Chondrocyte (in vitro differentiated cells): ENCODE measurements at places on chromosomes 3 and 15. TPM values are rescaled to one million over a fixed set of nuclear protein-coding genes. Genes with fewer than 3 reads are reported as not detected.
A peak's percentile ranks its signal among the peaks of the same experiment; 100 is the strongest.

- DNase-seq: no peak
Observed at GRCh38 chr3:94098452-94098851, 35.6 kb downstream of the NSUN3 start.

- DNase-seq: no peak
Observed at GRCh38 chr15:74011610-74012009, 17.1 kb downstream of the PML start.

GRCh38 chr15:63502137-63502766 is 2.1 kb upstream of the USP3 start:
- DNase-seq: no peak

DNA sequence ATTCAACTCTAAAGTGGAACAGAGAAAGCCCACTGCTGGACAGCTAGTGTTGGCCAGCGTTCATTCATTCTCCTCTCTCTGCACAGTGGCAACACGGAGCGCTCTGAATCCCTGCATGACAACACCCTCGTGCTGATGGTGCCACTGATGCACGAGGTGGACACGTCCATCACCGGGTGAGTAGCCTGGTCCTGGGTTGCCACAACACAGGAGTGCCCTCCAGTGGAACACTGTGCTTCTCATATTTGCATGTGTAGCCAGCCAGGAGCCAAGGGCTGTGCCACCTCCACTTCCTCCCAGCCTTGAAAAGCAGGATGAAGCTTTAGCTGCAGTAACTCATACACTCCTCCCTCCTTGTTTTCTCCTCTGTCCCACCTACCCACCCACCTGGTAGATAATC is 120.0 kb upstream of the CTDSPL start:
- DNase-seq: no peak

DNA sequence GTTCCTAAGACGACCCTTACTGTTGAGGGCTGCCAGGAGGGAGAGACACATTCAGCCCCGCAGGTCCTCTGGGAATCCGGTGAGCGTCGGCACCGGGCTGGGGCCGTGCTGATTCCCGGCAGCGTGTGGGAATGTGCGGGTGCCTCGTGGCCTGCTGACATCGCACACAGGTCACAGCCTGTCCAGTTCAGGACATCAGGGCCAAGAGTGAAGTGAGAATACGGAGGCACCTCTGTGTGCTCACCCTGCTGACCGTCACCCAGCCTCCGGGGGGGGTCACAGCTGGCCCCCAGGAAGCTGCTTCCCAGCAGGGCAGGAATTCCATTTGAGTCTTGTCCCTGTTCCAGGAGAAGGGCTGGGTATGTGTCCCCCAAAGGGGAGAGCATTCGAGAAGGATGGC is 53.6 kb downstream of the PGPEP1L start:
- peak; percentile 61 for DNase-seq

DNA sequence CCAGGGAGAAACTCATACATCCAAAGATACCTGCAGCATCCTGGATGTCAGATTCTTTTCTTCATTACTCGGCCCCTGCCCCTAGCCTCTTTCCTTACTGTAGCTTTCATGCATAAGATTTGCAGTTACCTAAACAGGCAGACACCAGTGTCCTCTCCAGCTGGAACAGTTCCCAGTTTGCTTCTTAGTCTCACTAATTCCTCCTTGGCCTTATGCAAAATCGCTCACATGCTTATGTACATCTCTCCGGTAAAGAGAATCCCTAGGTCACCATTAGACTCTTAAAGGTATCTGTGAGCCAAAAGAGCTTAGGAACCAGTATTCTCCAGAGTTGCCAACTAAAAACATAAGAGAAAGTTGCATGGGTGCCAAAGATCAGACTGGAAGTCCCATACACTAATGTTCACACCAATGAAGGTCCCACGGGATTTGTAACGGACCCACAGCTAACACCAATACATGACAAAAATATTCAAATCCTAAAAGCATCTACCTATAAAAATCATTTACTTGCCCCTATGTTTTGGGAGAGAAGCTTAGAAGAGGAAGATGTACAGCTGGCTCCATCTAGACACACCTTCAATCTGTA is 66.6 kb downstream of the CBLB start:
- no peak for DNase-seq

DNA sequence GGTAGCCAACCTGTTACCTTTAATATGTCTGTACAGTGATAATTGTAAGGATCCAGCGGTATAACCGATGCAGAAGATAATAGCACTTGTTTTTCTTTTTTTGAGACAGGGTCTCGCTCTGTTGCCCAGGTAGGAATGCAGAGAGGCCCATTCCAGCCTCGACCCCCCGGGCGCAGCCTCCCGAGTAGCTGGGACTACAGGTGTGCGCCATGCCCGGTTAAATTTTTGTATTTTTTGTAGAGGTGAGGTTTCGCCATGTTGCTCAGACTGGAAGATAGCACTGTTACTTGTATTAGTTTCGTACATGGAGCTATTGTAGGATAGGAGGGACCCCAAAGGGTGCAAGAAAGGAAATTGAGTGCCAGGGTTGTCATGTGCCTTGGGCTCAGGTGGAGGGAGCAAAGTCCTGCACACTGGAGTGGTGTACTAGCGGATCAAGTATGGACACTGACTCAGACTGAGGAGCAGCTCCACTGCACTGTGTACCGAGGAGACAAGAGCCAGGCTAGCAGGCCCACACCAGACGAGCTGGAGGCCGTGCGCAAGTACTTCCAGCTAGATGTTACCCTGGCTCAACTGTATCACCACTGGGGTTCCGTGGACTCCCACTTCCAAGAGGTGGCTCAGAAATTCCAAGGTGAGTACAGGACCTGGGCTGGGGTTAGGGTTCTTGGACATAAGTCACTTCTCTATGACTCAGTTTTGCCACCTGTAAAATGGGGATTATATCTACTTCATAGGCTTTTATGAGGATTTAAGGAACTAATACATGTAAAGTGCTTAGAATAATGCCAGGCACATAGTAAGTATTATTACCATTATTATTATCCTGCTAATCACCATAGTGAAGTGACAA is 1.0 kb downstream of the OGG1 start:
- no peak for DNase-seq

DNA sequence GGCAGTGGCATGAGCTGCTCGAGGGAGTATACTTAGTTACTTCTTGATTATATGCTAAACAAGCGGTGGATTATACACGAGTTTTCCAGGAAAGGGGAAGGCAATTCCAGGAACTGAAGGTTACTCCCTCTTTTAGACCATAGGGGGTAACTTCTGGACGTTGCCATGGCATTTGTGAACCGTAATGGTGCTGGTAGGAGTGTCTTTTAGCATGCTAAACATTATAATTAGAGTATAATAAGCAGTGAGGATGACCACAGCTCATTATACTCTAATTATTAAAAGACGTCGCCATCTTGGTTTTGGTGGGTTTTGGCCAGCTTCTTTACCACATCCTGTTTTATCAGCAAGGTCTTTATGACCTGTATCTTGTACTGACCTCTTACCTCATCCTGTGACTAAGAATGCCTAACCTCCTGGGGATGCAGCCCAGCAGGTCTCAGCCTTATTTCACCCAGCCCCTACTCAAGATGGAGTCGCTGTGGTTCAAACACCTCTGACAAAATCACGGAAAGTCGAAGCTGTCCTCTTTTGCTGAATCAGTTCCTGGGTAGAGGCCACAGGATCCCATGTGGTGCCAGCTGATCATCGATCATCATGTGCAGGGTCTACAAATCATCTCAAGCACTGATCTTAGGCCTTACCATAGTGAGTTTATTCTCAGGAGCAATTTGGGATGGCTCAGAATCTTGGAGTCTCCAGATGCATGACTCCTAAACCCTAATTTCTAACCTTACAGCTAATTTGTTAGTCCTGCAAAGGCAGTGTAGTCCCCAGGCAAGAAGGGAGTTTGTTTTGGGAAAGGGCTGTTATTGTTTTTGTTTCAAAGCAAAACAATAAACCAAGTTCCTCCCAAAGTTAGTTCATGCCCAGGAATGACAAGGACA is 149.1 kb downstream of the TJP1 start:
- no peak for DNase-seq

The GOLGA8G gene
- not detected in 3 replicates for total RNA-seq

The CAMP gene
- not detected in 3 replicates for total RNA-seq

The LPCAT4 gene
- total RNA-seq: 30.4 to 36.1 TPM (median 32.1 TPM) in 3 replicates
